ENCODE measurements at places on chromosomes 2 and 18. TPM values are rescaled to one million over a fixed set of nuclear protein-coding genes. Genes with fewer than 3 reads are reported as not detected.

The MATN3 gene
- total RNA-seq = 15.5 TPM

The ASIC4 gene
- total RNA-seq = 0.05 TPM

The SLC9A2 gene
- total RNA-seq = 3.3 TPM

The CFAP65 gene
- total RNA-seq = 0.22 TPM

The MLPH gene
- total RNA-seq = 225 TPM

The GALNT5 gene
- 2.4 TPM for total RNA-seq

The SULT1C4 gene
- total RNA-seq = not detected

The PFN4 gene
- 1.8 TPM for total RNA-seq

The EFR3B gene
- total RNA-seq = 10.0 TPM

The DNAJC5G gene
- not detected for total RNA-seq

The HNMT gene
- 1.1 TPM for total RNA-seq

The AQP12A gene
- not detected for total RNA-seq

The GPBAR1 gene
- 0.33 TPM for total RNA-seq

The ZC3H6 gene
- total RNA-seq = 0.58 TPM

The DES gene
- total RNA-seq = 0.47 TPM

The TRIB2 gene
- 0.51 TPM for total RNA-seq

The LIMS3 gene
- total RNA-seq = not detected

The SPHKAP gene
- 0.01 TPM for total RNA-seq

The TSN gene
- 64.3 TPM for total RNA-seq

The FSHR gene
- total RNA-seq = not detected

The APOB gene
- total RNA-seq = 0.01 TPM

The IL1B gene
- total RNA-seq = 0.13 TPM

The ARHGEF33 gene
- 0.11 TPM for total RNA-seq

The CBLN2 gene
- 0.12 TPM for total RNA-seq

The TDRD15 gene
- not detected for total RNA-seq

The FBXO36 gene
- 0.84 TPM for total RNA-seq

The ABCG5 gene
- total RNA-seq = not detected

The CREB1 gene
- 28.2 TPM for total RNA-seq

The ASNSD1 gene
- 38.7 TPM for total RNA-seq

The EML6 gene
- 1.2 TPM for total RNA-seq

The NCL gene
- 950 TPM for total RNA-seq

The DYNAP gene
- not detected for total RNA-seq

The RSAD2 gene
- total RNA-seq = 0.19 TPM

The SERPINB3 gene
- total RNA-seq = 0.06 TPM

The MOGAT1 gene
- total RNA-seq = not detected

The FBXO41 gene
- 4.4 TPM for total RNA-seq

The PRKCE gene
- total RNA-seq = 12.5 TPM

The TNFAIP6 gene
- 0.60 TPM for total RNA-seq

The APLF gene
- 0.58 TPM for total RNA-seq

The TGFBRAP1 gene
- total RNA-seq = 12.5 TPM

The DSG4 gene
- total RNA-seq = not detected

The CAB39 gene
- total RNA-seq = 64.7 TPM

The RGPD4 gene
- total RNA-seq = 0.07 TPM

The AFF3 gene
- 0.08 TPM for total RNA-seq

The FAHD2A gene
- total RNA-seq = 29.3 TPM

The CDCA7 gene
- 44.3 TPM for total RNA-seq

The HAUS1 gene
- total RNA-seq = 36.9 TPM

The ERLEC1 gene
- total RNA-seq = 64.0 TPM

The GAREM2 gene
- 6.4 TPM for total RNA-seq

The SERPINB5 gene
- total RNA-seq = 0.30 TPM

The ANAPC1 gene
- total RNA-seq = 29.9 TPM

Data from A549 treated with dexamethasone at 1 μM for 4 hours (cell line).